Fibroblast of skin of right quadriceps (primary cell): ENCODE measurements at places on chromosomes 1 and 21.

GRCh38 chr1:151536499-151536898, 3.6 kb upstream of the TUFT1 start:
- DNase-seq: no peak

GRCh38 chr1:202756391-202756790, 46.1 kb upstream of the SYT2 start:
- peak; percentile 72 for DNase-seq

GRCh38 chr1:938088-938683, 14.5 kb downstream of the SAMD11 start:
- no peak for DNase-seq

GRCh38 chr1:109653306-109653705, 2.6 kb upstream of the GSTM4 start:
- no peak for DNase-seq

DNA sequence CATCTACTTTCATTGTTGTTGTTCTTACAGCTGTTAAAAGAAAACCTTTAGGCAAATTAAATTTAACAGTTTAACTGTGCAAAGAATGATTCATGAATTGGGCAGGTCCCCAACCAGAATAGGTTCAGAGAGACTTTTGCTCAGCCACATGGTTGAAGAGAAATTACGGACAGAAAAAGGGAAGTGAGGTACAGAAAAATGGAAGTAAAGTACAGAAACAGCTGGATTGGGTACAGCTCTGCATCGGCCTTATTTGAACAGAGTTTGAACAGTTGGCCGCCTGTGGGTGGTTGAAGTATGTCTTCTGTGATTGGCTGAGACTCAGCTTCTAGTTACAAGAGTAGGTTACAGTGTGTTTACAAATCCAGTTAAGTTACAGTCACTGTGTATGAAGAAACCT, 210.1 kb downstream of the FGGY start:
- DNase-seq: peak; percentile 35

DNA sequence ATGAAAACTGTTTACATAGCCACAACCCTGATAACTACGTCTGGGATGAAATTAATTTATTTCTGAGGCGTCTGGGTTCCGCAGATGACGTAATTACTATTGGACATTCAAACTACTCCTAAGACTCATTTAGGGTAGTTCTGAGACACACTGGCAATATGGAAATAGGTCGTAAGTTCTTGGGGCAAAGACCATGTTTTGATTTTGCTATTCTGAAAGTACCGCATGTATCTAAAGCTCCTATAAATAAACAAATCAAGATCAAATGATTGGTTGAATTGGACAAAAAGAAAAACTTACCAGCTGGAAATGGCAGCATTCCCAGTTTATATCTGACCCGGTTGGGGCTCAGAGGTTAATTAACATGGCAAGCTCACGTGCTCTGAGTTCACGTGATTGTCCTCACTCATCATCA, 74.3 kb downstream of the DHRS3 start:
- no peak for DNase-seq
